CD4-positive, alpha-beta T cell treated with Interleukin-1 beta for 1 hour (primary cell): ENCODE measurements at places on chromosomes 5 and 9.

DNA sequence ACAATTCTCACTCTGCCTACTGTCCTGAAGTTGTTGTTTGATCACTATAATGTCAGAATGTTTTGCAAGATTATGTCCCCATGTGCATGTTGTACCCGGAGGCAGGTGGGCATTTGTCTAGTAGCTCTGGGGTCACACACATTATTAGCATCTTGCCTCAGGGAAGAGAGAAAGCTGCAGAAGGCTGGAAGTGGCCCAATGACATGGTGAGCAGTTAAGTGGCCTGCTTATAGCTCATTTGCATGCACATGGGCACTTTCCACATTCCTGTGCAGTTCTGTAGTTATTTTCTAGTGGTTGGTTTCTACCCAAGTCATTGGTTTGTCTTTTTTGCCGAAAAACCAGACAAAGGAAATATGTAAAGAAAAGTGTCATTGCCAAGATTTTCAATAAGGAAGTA, 80.9 kb downstream of the MAP1B start:
- no peak for DNase-seq

DNA sequence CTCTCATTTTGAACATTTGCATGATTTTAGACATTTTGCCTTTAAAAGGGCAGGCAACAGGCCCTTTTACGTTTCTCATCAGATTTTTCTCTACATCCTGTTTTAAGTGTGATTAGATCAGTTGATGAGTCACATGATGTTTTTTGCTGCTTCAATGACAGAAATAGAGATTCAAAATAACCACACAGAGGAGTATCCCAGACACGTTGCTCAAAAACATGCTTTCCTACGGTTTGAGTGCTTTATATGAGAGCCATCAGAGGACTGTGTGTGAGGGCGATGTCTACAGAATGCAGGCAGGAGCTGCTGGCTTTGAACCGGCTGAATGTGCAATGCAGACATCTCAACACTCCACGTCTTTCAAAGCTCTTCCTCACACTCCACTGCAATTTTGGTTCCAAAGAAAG, 42.1 kb downstream of the OTULIN start:
- peak; percentile 45 for DNase-seq

DNA sequence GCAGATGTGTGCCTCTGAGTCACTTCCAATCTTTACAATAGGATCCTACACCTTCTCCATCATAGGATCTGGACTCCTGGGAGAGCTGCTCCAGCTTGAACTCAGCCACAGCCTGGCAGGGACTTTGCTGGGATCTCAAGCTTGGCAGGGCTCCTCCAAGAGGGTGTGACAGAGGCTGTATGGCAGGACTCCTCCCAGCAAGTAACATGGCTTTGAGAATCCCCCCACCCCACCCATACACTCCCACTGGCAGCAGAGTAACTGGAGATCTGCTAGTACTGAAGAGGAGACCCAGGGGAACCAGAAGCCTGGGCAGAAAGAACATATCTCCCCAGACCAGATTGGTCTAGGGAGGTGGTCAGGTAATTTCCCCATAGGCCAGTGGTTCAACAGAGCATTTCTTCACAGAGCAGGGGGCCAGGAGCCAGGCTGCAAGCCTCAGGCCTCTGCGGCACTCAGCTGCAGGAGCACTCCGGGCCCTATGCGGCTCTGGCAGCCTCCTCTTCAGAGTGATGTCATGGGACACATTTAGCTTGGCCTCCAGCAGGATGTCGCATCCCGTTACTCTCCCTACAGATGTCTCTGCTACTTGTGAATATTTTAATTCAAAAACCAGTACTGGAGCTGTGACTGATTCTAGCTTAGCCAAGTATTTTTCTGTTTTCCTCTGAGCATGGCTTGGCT, 1.7 kb upstream of the ACSL6 start:
- DNase-seq = no peak

DNA sequence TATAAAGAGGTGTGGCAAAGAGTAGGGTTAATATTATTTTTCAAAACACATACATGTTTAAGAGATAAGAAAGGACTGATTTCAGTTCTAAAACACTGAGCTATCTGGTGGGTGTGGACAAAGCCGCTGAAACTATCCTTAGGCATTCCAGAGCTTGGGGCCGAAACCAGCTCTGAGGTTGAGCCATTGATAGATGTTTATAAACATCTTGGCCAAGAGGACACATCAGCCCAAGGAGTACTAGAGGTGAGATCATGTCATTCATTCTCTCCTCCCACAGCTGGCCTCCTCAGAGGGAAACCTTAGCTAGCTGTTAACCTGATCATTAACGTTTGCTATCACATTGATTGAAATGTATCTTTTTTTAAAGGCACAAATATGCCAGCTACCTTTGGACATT, 89.9 kb downstream of the NLN start:
- DNase-seq = no peak
